ENCODE measurements at places on chromosomes 2 and 18. TPM values are rescaled to one million over a fixed set of nuclear protein-coding genes. Genes with fewer than 3 reads are reported as not detected.

Gene COL4A4
- total RNA-seq = 6.8 TPM

Gene DPP10
- total RNA-seq = not detected

Gene SLC11A1
- 0.12 TPM for total RNA-seq

Gene NCOA1
- total RNA-seq = 6.9 TPM

Gene EVX2
- total RNA-seq = not detected

Gene ASB18
- total RNA-seq = not detected

Gene KCNE4
- total RNA-seq = 0.38 TPM

Gene SCRN3
- total RNA-seq = 23.3 TPM

Gene CPO
- total RNA-seq = 0.47 TPM

Gene ALK
- under 0.01 TPM for total RNA-seq

Gene FAM228A
- total RNA-seq = 2.3 TPM

Gene COL3A1
- total RNA-seq = 1,200 TPM

Gene UGT1A10
- total RNA-seq = not detected

Gene DNAJC5G
- not detected for total RNA-seq

Gene BCL11A
- total RNA-seq = 0.08 TPM

Gene NEU4
- total RNA-seq = not detected

Gene FAM110C
- under 0.01 TPM for total RNA-seq

Gene SATB2
- total RNA-seq = 36.4 TPM

Gene ATAD2B
- total RNA-seq = 7.5 TPM

Gene ECEL1
- not detected for total RNA-seq

Gene ALPG
- total RNA-seq = not detected

Gene NAT8
- not detected for total RNA-seq

Gene FBLN7
- 4.0 TPM for total RNA-seq

Gene KIAA2012
- total RNA-seq = under 0.01 TPM

Gene CTLA4
- not detected for total RNA-seq

Gene ZAP70
- not detected for total RNA-seq

Gene SYT4
- total RNA-seq = not detected

Gene UGT1A4
- not detected for total RNA-seq

Gene PARD6G
- total RNA-seq = 0.75 TPM

Gene NT5DC4
- not detected for total RNA-seq

Gene SERPINB4
- total RNA-seq = not detected

Gene COL5A2
- 220 TPM for total RNA-seq

Gene MYO1B
- total RNA-seq = 88.9 TPM

Gene MCEE
- 17.7 TPM for total RNA-seq

Gene SEMA4F
- 5.6 TPM for total RNA-seq

Gene ASXL3
- total RNA-seq = 1.8 TPM

Gene ADD2
- 0.35 TPM for total RNA-seq

Gene RAPGEF4
- total RNA-seq = 0.90 TPM

Gene TFCP2L1
- total RNA-seq = not detected

Gene DQX1
- total RNA-seq = not detected

Gene ABCB11
- not detected for total RNA-seq

Gene ALPP
- not detected for total RNA-seq

Gene SLC40A1
- total RNA-seq = 359 TPM

Gene IL36A
- total RNA-seq = not detected

Gene CCDC178
- not detected for total RNA-seq

Gene COBLL1
- total RNA-seq = 2.2 TPM

Gene DNAH7
- 0.53 TPM for total RNA-seq

Gene CAPN14
- total RNA-seq = 0.12 TPM

Gene PDCD1
- not detected for total RNA-seq

Gene TMEM169
- total RNA-seq = 0.47 TPM

Gene CTIF
- 36.8 TPM for total RNA-seq

Gene ABCG8
- not detected for total RNA-seq

Gene NPHP1
- total RNA-seq = 3.6 TPM

Gene AOX1
- total RNA-seq = 3.2 TPM

Gene CCDC74A
- 13.8 TPM for total RNA-seq

Gene LYG1
- total RNA-seq = not detected

Gene ZNF512
- total RNA-seq = 16.3 TPM

Gene REG3A
- total RNA-seq = not detected

Gene EVA1A
- 48.0 TPM for total RNA-seq

Data from smooth muscle cell of the coronary artery (primary cell).